ENCODE measurements at places on chromosomes 6 and 20. TPM values are rescaled to one million over a fixed set of nuclear protein-coding genes. Genes with fewer than 3 reads are reported as not detected.
A peak's percentile ranks its signal among the peaks of the same experiment; 100 is the strongest.

ASF1A gene
- 40.1 TPM for total RNA-seq

EYA4 gene
- total RNA-seq, result 0.86 TPM

APCDD1L gene
- total RNA-seq, result not detected

CLVS2 gene
- total RNA-seq, result 1.3 TPM

C6orf52 gene
- total RNA-seq, result 8.2 TPM

MRAP2 gene
- total RNA-seq, result 1.4 TPM

DNA sequence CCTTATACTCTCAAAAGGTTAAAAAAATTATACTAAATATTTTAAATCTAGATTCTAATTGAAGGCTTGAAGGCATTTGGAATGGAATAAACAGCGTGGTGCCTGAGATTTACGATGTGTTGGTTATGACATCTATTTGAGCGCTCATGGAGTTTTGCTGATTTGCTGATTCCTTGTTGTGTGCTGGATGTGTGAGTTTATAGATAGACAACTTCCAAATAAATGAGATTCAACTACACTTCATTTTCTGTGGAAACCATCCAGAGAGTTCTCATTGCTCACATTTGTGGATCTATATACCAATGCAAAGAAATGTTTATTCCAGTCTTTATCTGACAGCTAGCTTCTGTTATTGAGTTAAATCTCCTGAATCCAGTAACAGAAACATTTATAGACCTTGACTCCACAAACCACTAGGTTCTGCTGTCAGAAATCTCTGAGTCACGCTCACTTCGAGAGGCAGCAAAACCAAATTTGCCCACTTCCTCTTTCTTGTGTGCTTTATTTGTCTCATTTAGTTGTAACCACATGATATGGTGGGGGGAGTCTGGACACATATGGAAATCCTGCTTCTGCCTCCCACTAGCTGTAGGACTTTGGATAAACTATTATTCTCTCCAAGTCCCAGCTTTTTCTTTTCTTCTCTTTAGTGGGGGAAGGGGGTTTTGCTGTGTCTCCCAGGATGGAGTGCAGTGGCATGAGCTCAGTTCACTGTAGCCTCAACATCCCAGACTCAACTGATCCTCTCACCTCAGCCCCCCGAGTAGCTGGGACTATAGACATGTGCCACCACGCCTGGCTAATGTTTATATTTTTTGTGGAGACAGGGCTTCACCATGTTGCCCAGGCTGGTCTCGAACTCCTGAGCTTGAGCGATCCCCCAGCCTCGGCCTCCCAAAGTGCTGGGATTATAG is 54.5 kb downstream of the IPCEF1 start:
- DNase-seq, result no peak
- H3K4me3 ChIP-seq, result no peak overlapping the region
- peaks cover 24% of the 10 kb centered on the region for H3K4me1 ChIP-seq
- H3K27ac ChIP-seq, result no peak overlapping the region

GRCh38 chr6:62285612-62286469 is at the start of gene KHDRBS2:
KHDRBS2 (minus strand) TSS chr6:62286225.
- peak; percentile 86 for DNase-seq
- H3K4me1 ChIP-seq, result peaks cover 23% of the 10 kb centered on the region
- peak within 1 kb of the TSS; percentile 93 for H3K4me3 ChIP-seq
- no peaks in the 10 kb centered on the region for H3K36me3 ChIP-seq
- H3K27me3 ChIP-seq, result peaks cover 26% of the 10 kb centered on the region

DNA sequence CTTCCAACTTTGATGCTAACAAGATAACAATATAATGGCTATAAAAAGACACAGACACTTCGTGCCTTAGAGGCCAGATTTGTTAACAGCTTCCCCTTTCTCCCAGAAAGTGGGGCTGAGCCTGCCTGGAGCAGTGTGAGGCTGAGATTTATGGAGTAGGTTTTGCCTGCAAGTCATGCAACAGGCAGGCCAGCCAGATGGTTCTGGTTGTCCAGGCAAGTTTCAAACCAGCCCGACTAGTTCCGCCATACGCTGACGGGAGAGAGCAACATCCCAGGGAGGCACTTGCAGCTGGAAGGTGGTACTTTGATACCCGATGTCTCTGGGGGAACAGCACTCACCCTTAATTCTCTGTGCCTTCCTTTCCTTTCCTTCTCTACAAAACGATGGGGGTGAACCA is 81.3 kb upstream of the NAA20 start:
- no peak for DNase-seq
- H3K27ac ChIP-seq, result no peak overlapping the region
- H3K4me1 ChIP-seq, result peaks cover 21% of the 10 kb centered on the region
- peaks cover 3% of the 10 kb centered on the region for H3K36me3 ChIP-seq
- H3K4me3 ChIP-seq, result no peak overlapping the region

DNA sequence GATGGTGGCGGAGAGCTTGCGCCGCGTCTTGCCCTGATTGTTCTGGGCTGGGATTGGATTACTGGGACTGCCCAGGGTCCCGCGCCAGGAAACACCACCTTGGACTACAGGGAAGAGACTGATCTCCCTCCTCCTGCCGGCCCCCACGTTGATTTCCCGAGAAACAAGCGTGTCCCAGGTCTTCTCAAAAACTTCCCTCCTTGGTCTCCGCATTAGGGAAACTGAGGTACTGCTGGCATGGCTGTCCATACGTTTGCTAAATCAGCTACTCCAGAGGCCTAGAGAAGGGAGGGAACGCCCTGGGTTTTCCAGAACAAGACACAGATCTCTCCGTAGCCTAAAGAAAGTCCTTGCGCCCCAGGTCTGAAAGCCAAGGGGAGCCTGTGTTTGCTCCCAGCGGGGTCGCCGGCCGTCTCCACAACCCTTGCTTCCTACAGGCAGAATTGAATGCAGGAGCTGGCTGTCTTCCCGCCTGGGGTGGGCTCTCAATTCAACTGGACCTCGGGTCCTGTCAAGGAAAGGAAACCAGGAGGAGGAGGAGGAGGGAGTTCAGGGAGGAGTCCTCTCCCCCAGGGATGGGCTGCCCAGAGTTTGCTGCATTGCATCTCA is 29.2 kb downstream of the TFAP2A start:
- peaks cover 68% of the 10 kb centered on the region for H3K4me1 ChIP-seq
- H3K27me3 ChIP-seq, result peaks cover 100% of the 10 kb centered on the region
- H3K27ac ChIP-seq, result no peak overlapping the region
- peaks cover 4% of the 10 kb centered on the region for H3K36me3 ChIP-seq

DNA sequence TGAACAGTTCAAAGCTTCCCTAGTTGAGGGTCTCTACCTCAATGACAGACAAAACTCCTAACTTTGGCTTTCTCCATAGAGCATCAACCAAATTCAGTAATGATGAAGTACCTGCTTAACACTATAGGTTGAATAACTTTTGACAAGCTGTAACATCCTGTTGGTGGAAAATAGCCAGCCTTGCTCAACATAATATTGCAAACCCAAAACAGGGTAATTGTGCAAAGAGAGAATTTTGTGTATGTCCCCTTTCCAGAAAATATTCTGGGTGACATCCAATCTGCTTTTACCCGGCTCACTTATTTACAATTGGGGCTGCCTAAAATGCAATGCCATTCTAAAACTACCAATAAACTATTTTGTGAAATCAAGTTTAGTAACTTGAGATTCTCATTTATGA is 72.8 kb downstream of the ATXN1 start:
- no peak overlapping the region for H3K27ac ChIP-seq
- no peak overlapping the region for H3K4me3 ChIP-seq
- peaks cover 6% of the 10 kb centered on the region for H3K4me1 ChIP-seq
- H3K36me3 ChIP-seq, result no peaks in the 10 kb centered on the region
- no peaks in the 10 kb centered on the region for H3K27me3 ChIP-seq
- DNase-seq, result no peak

DNA sequence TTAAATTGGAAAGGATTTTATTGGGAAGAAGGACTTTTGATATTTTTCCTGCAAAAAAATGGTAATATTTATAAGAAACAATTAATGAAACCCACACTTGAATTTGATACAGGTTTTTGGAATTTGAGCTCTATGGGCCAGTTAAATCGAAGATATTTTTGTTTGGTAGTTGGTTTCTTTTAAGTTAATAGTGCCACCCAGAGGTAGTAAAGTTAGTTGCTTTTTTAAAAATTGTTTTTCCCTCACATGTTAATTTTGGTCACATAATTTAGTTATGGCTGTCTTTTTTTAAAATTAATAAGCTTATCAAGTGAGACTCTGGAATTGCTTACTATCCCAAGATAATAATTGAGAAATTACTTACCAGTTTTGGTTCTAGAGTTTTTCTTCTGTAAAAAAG is 7.1 kb downstream of the PRIM2 start:
- H3K4me1 ChIP-seq, result peaks cover 2% of the 10 kb centered on the region
- peaks cover 45% of the 10 kb centered on the region for H3K36me3 ChIP-seq
- H3K27ac ChIP-seq, result no peak overlapping the region
- H3K4me3 ChIP-seq, result no peak overlapping the region
- no peak for DNase-seq
- no peaks in the 10 kb centered on the region for H3K27me3 ChIP-seq

DNA sequence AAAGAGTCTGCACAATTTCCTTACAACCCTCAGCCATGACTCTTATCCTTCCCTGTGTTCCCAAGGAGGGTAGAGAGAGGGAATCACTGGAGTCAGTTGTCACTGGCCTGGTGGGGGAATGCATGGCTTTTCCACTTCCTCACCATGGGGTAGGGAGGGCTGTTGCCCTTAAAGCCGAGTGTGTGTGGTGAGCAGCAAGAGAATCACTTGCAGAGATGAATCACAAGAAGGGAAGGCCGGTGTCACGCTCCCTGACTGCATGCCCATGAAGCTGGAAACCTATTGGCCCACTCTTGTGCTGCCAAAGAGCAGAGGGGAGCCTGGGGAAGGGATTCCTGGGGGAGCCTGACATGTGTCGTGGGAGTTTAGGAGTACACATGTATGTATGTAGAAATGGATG is 18.1 kb upstream of the BMP6 start:
- no peak overlapping the region for H3K27ac ChIP-seq
- no peaks in the 10 kb centered on the region for H3K4me1 ChIP-seq
- no peak overlapping the region for H3K4me3 ChIP-seq
- H3K36me3 ChIP-seq, result no peaks in the 10 kb centered on the region

DNA sequence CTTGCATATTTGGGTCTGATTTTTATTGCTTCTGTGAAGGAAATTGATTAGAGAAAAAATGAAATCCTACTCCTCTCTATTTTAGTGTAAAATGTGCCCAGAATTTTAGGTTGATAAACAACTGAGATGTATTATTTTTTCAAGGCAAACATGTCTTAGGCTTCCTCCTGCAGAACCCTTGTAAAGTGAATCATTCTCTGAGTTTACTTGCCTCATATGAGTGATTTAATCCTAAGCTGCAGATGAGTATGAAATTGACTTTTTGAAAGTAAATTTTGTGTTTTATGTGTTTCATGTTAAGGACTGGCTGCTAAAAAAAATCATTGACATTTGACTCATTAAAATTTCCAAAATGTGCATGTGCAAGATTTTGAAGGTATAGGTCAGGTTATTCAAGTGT is 138.5 kb upstream of the PHACTR1 start:
- H3K4me3 ChIP-seq, result no peak overlapping the region
- H3K27ac ChIP-seq, result no peak overlapping the region
- peaks cover 5% of the 10 kb centered on the region for H3K4me1 ChIP-seq
- no peak for DNase-seq

- H3K4me3 ChIP-seq, result no peak overlapping the region
- no peaks in the 10 kb centered on the region for H3K27me3 ChIP-seq
- H3K36me3 ChIP-seq, result no peaks in the 10 kb centered on the region
- no peak overlapping the region for H3K27ac ChIP-seq
- H3K4me1 ChIP-seq, result peaks cover 3% of the 10 kb centered on the region
- DNase-seq, result no peak
Observed at GRCh38 chr20:57417830-57418780, 26.9 kb downstream of the RBM38 start.

GRCh38 chr6:75483136-75483952 is 10.3 kb downstream of the FILIP1 start:
- H3K27ac ChIP-seq, result no peak overlapping the region
- H3K4me3 ChIP-seq, result no peak overlapping the region
- H3K36me3 ChIP-seq, result no peaks in the 10 kb centered on the region
- no peaks in the 10 kb centered on the region for H3K27me3 ChIP-seq
- no peak for DNase-seq

- H3K27me3 ChIP-seq, result no peaks in the 10 kb centered on the region
- no peak overlapping the region for H3K27ac ChIP-seq
- H3K4me1 ChIP-seq, result peaks cover 8% of the 10 kb centered on the region
- H3K36me3 ChIP-seq, result no peaks in the 10 kb centered on the region
- no peak overlapping the region for H3K4me3 ChIP-seq
Observed at GRCh38 chr6:70124882-70125545, 177.9 kb downstream of the COL9A1 start.

DNA sequence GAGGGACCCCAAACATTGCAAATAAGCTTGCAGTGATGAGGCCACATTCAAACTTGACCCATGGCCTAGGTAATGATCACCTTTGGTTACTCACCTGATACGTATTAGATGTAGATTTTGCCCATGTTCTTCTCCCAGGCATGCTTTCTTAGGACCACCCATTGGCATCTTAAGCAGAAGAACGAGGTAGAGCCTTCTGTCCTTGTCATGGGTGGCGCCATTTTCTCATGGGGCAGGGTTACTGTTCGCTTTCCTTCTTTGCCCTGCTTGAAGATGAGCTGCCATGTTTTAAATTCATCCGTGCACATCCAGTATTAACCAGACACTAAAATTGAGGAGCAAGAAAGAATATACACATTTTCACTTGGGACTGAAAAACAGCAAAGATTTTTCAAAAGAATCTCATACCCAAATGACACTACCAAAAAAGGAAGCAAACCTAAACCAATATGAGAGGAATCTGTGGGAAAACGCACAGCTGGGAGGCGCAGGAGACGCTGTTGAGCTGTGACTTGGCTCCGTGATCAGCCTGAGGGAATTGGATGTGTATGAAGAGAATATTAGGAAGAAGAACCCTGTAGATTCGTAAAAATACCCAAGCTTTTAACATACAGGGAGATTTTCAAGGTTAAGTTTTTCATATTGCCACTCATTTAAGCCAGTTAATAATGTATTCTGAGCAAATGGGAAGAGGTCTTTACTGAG is 36.6 kb downstream of the GMPR start:
- no peaks in the 10 kb centered on the region for H3K27me3 ChIP-seq
- no peak for DNase-seq
- no peaks in the 10 kb centered on the region for H3K36me3 ChIP-seq
- peak overlapping the region; percentile 15 for H3K27ac ChIP-seq

GRCh38 chr6:158222066-158222465 is 53.9 kb downstream of the GTF2H5 start:
- no peaks in the 10 kb centered on the region for H3K36me3 ChIP-seq
- no peaks in the 10 kb centered on the region for H3K27me3 ChIP-seq
- no peak for DNase-seq
- H3K4me3 ChIP-seq, result no peak overlapping the region
- H3K4me1 ChIP-seq, result peaks cover 3% of the 10 kb centered on the region

- peak overlapping the region; percentile 71 for H3K27ac ChIP-seq
- no peak for DNase-seq
- no peak overlapping the region for H3K4me3 ChIP-seq
Observed at GRCh38 chr20:58432186-58432954, 43.3 kb downstream of the VAPB start.

- no peaks in the 10 kb centered on the region for H3K27me3 ChIP-seq
- H3K27ac ChIP-seq, result no peak overlapping the region
- H3K36me3 ChIP-seq, result peaks cover 47% of the 10 kb centered on the region
- H3K4me1 ChIP-seq, result peaks cover 12% of the 10 kb centered on the region
Observed at GRCh38 chr6:131052181-131052580, 10.9 kb downstream of the EPB41L2 start.

GRCh38 chr6:14305131-14305530 is 187.6 kb downstream of the CD83 start:
- H3K4me3 ChIP-seq, result no peak overlapping the region
- DNase-seq, result no peak
- H3K4me1 ChIP-seq, result no peaks in the 10 kb centered on the region
- H3K36me3 ChIP-seq, result peaks cover 3% of the 10 kb centered on the region
- peaks cover 11% of the 10 kb centered on the region for H3K27me3 ChIP-seq
